Daoy (cell line): ENCODE measurements at places on chromosomes 7 and 10. TPM values are rescaled to one million over a fixed set of nuclear protein-coding genes. Genes with fewer than 3 reads are reported as not detected.

DNA sequence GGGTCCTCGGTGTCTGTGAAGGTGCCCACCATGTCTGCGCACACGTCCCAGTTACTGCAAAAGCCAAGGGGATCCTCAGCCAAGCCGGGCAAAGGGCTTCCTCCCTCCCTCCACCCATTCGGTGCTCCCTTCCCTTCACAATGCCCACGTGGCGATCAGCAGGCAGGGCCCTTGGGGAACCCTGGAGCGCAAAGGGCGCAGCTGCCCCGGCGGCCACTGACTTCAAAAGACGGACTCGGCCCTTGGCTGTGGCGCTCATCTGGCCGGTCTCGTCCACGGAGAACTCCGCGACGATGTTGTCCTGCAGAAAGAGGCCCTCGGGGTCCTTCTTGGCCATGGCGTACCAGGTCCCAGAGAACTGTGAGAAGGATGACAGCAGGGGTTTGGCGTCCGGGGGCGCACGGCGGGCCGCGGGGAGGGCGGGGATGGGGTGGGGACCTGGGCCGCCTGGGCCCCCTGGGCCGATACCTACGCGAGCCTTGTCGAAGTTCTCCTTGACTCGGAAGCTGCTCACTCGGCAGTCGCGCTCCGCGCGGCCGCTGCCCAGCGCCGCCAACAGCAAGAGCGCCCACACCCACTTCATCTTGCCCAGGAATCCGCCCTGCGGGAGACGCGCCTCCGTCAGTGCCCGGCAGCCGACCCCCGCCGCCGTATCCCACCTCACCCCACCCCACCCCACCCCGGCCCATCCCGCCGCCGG lies 439 bp downstream of the RBP4 start:
- no peak for DNase-seq

GRCh38 chr10:29976134-29976533 lies 83.3 kb downstream of the JCAD start:
- DNase-seq = no peak

DNA sequence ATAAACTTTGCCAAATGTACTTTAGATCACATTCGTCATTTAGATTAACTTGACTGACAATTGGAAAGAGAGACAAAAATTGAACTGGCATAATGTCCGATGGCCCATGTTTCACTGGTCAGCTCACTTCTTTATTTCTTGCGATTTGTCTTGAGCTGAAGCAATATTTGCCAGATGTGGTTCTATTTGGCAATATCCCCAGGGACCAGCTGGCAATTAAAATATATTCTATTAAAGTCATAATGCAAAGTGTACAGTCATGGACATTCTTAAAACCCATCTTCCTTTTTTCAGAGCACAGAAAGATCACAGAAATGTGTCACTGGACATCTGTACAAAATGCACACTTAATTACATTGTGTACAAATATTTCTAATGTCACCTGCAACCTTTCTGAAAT lies 26.3 kb downstream of the NEBL start:
- DNase-seq = no peak

The OR2A12 gene
- not detected in 2 replicates for total RNA-seq
